SJCRH30 (cell line): ENCODE measurements at places on chromosomes 12 and 14. TPM values are rescaled to one million over a fixed set of nuclear protein-coding genes. Genes with fewer than 3 reads are reported as not detected.

DNA sequence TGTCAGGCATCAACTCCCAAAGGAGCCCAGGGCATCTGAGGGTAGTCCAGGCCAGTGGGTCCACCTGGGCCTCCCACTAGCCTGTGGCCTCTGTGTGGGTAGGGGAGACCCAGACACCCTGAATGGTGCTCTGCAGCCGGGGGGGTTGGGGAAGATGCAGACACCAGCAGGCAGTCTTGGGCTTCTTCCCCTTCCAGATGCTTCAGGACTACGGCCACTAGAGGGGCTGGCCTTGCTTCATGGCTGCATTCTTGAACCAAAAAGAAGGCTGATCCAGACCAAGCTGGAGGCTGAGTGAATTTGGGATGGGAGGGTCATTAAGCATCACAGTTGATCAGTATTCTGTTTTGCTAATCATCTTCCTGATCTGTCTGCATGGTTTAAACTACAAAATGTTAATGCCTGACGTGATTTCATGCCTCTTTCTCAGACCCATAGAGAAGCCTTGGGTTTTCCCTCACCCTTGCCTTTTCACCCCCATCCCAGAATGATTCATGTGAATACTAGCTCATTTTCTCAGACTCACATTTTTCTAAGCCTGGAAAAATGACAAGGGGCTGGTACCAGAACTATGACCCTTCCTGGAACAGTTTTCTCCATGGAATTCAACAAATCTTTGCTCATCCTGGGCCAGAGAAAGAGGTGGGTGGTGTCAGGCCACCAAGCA is 134.2 kb downstream of the NTF3 start:
- no peak for DNase-seq

The C14orf39 gene
- 0.86 and 1.9 TPM in 2 replicates for total RNA-seq

DNA sequence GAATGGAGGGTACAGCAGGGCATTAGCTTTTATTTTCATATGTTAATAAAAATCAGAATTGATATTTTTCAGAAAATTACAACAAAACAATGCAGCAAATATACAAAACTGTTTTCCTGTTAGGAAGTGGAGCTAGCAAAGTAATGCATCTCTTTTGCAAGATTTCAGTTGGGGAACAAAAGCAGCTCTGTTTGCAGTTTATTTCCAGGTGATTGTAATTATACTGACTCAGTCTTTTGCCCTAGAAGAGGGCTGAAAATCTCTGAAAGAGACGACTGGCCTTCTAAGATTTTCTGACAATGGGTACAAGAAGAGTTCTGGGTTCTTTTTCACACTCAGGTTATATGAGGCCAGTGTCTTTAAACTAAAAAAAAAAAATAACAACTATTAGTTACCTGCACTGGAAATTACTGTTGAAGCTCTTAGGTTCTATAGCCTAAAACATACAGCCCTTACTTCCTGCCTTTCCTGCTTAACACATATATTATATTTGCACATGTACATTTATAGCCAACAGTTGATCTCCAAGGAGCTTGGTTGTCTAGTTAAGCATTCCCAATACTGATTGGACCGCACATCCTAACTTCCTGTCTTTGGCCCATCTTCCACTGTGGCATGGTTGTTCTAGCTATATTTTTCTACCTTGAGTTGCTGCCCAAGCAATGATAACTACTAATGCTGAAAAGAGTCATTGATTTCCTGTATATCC is 199.1 kb upstream of the KRR1 start:
- DNase-seq = no peak

- DNase-seq = peak; percentile 30
Observed at GRCh38 chr12:116066381-116067230, 210.9 kb downstream of the MED13L start.

GRCh38 chr12:20089077-20089476 is 279.3 kb upstream of the PDE3A start:
- no peak for DNase-seq

GRCh38 chr14:99822800-99823455 is 29.7 kb downstream of the EML1 start:
- DNase-seq = no peak

- DNase-seq = no peak
Observed at GRCh38 chr14:100402631-100403030, 79.5 kb downstream of the SLC25A47 start.

The KRT4 gene
- total RNA-seq = not detected in 2 replicates

- DNase-seq = no peak
Observed at GRCh38 chr12:30169839-30170591, 386.3 kb upstream of the TMTC1 start.

The PELI2 gene
- 7.9 and 9.3 TPM in 2 replicates for total RNA-seq

The IFI27 gene
- total RNA-seq = 0.55 and 0.81 TPM in 2 replicates

- no peak for DNase-seq
Observed at GRCh38 chr14:102926104-102926503, 3.6 kb downstream of the AMN start.

GRCh38 chr12:65334521-65334920 is 56.0 kb downstream of the MSRB3 start:
- DNase-seq = no peak

DNA sequence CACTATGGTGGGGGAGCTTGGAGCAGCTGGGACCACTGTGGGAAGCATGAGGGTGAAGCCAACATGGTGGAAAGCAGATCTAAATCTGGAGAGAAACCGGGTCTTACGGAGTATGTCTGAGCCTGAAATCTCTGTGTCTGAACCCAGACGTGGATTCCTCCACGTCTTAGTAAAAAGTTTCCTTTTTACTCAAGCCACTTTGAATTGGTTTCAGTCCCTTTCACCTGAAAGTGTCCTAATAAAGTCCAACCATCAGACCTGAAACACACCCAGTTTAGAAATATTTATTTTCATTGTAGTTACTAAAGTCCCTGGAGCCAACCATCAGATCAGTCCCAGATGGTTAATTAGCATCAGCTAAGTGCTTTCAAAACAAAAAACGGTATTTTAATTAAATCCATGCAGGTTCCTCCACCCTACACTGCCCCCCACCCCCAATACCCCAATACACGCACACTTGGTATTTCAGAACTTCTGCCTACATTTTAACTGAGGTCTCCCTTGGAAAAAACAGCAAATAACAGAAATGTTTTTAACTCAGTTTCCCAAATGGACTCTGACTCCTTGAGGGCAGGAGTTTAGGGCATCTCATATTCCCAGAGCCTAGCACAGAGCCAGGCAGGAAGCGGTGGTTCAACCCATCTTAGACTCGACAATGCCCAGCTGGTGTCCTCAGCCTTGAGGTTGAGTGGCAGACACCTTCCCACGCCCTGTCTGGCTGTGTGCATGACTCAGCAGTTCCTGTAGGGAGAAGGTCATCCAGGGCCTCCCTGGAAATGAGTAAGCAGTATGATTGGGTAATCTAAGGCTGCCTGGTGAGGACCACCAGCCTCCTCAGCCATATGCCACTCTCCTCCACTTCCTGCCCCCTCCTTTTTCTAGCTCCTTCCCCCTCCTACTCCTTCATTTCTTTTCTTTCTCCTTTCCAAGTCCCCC is 175.8 kb downstream of the TTC8 start:
- peak; percentile 19 for DNase-seq

The KLRB1 gene
- not detected in 2 replicates for total RNA-seq

DNA sequence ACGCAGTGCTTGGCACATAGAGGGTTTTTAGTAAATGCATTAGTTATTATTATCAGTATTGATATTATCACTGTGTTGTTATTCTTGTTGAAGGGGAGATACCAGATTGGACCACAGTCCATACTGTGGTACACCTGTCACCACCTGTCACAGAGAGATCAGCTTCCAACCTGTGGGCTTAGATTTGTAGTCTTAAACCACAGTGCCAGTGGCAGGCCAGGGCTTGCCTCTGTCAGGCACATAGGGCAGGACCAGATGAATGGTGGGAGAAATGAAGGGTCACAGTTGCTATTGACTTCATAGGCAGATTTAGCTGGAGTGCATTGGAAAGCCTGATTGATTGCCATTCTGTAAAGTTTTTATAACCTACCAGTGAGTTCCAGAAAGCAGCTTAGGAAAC is 35.1 kb downstream of the ARL1 start:
- no peak for DNase-seq
